ENCODE measurements at places on chromosomes 11 and 22. TPM values are rescaled to one million over a fixed set of nuclear protein-coding genes. Genes with fewer than 3 reads are reported as not detected.

The LMO1 gene
- total RNA-seq, result 0.27 TPM

The WNT7B gene
- 10.5 TPM for total RNA-seq

The SC5D gene
- total RNA-seq, result 24.1 TPM

DNA sequence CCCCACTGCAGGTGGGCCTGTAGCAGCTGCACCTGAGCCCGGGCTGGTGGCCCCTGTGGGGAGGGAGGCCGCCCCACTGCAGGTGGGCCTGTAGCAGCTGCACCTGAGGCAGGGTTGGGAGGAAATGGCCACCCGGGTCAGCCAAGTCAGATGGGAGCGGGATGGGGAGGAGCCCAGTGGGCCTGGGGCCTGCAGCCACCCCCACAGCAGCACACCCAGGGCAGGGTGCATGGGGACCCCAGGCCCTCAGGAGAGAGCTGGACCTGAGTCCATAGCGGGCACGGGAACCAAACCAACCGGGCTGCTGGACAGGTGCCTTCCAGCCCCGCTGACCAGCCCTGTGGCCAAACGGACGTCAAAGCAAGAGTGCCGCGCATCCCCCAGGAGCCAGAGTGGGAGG, 61.7 kb downstream of the BRD1 start:
- no peak for DNase-seq

DNA sequence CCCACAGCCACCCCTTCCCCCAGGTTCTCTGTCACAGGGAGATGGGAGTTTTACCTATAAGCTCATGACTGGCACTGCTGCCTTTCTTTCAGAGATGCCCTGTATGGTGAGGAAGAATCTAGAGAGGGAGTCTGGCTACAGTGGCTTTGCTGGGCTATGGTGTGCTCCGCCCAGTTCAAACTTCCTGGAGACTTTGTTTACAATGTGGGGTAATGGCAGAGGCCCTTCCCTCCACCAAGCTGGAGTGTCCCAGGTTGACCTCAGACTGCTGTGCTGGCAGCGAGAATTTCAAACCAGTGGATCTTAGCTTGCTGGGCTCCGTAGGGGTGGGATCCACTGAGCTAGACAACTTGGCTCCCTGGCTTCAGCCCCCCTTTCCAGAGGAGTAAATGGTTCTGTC, 143.5 kb downstream of the MSANTD4 start:
- no peak for DNase-seq

DNA sequence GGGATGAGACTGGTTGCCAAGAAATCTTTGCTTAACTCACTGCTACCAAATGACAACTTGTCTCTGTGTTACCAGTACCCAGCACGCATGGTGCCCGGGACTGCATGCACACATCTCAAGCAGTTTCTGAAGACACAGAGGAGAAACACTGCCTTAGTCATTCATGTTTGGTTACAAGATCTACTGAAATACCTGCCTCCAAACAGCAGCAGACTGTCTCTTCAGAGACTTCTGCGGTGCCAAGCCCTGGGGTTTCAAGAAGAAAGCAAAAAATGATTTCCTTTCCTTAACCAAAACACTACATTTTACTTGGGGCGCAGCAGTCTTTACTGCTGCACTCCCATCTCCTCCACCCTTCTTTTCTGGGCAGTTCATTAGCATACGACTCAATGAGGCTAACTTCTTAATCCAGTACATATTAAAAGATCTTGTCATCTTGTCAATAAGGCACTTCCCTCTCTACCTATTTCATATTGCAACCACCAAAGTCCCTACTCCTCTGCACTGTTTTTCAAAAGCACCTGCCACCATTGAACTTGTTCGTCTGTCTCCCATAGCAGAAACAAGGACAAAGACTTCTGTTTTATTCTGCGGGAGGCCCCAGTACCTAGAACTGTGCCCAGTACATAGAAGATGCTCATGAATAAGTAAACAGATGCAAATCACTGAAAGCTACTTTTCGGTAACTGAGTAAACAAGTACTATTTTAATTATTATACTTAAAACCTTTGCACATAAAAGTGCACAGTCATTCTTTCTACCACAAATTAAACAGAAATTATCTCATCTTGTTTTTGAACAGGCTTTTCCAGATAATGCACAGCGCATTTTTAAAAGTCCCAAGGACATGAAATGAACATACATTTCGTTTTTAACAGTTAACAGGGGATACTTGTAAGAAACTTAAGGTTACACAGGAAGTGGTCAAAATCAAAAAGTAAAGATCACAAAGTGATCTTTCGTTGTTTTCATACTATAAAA, 4.0 kb downstream of the NAP1L4 start:
- DNase-seq, result no peak

DNA sequence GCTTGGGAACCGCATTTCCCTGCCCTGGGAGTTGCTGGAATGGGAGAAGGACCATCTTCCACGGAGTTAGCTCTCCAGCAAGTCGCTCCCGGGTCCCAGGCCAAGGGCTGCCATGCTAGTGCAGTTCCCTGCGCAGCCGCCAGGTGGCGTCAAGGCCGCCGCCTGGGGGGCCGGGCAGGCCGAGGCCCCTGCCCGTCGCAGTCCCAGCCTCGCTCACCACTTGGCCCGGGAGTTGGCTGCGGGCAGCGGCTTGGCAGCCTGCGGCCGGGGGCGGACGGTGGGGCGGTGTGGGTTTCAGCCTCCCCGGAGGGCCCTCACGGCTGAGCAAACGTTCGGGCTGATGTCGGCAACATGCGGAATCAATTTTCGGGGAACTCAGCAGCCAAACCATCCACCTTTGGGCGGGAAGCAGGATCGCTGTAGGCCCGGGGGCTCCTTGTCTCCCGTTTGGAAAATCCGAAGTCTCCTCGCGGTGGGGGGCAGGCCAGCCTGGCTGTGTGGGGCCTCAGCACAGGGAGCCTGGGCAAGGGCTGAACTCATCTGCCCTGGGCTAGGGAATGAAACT, 415.1 kb downstream of the SOX6 start:
- no peak for DNase-seq

GRCh38 chr11:36007127-36007655, 63.3 kb downstream of the LDLRAD3 start:
- no peak for DNase-seq
